RWPE2 (cell line): ENCODE measurements at places on chromosomes 7 and 10.

DNA sequence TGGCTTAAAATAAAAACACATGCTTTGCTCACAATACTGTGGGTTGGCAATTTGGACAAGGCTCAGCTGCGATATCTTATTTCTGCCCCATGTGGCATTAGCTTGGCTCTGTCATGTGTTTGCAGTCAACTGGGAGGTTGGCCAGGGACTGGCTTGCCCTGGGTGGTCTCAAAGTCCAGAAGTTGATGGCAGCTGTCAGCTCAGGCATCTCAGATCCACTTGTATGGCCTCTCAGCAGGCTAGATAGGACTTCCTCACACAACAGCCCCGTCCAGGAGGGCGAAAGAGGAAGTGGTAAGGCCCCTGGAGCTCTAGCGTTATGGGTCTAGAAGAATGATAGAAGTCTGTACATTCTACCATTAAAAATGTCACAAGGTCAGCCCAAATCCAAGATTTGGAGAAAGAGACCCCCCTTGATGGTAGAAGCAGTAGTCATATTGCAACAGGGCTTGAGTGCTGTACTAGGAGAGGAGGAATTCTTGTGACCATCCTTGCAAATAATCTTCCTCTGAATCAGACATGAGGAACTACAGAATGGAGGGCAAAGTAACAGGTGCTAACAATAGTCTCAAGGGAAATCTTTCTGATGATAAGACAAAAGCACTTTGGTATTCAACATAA is 166.2 kb downstream of the FAM107B start:
- H3K36me3 ChIP-seq = no peaks in the 10 kb centered on the region
- no peak overlapping the region for H3K27ac ChIP-seq
- no peak for DNase-seq

- DNase-seq = no peak
- H3K4me1 ChIP-seq = no peaks in the 10 kb centered on the region
- H3K27ac ChIP-seq = no peak overlapping the region
Observed at GRCh38 chr7:28199021-28199510, 18.5 kb upstream of the JAZF1 start.

GRCh38 chr7:16982640-16983350 is 101.0 kb upstream of the AGR3 start:
- no peaks in the 10 kb centered on the region for H3K27me3 ChIP-seq
- DNase-seq = no peak
- H3K36me3 ChIP-seq = no peaks in the 10 kb centered on the region

- H3K4me1 ChIP-seq = no peaks in the 10 kb centered on the region
- no peak for DNase-seq
- H3K4me3 ChIP-seq = no peak overlapping the region
- no peaks in the 10 kb centered on the region for H3K27me3 ChIP-seq
Observed at GRCh38 chr10:11154333-11154732, 136.7 kb downstream of the CELF2 start.

- DNase-seq = no peak
- H3K4me1 ChIP-seq = peaks cover 28% of the 10 kb centered on the region
- H3K36me3 ChIP-seq = peaks cover 11% of the 10 kb centered on the region
- H3K27me3 ChIP-seq = no peaks in the 10 kb centered on the region
- H3K4me3 ChIP-seq = no peak overlapping the region
Observed at GRCh38 chr7:129438839-129439651, 4.8 kb downstream of the STRIP2 start.

GRCh38 chr10:3372281-3372680 is 199.7 kb upstream of the PITRM1 start:
- no peaks in the 10 kb centered on the region for H3K4me1 ChIP-seq
- no peak overlapping the region for H3K4me3 ChIP-seq
- no peaks in the 10 kb centered on the region for H3K27me3 ChIP-seq
- no peak overlapping the region for H3K27ac ChIP-seq
- no peaks in the 10 kb centered on the region for H3K36me3 ChIP-seq

- DNase-seq = no peak
- H3K36me3 ChIP-seq = no peaks in the 10 kb centered on the region
- no peak overlapping the region for H3K27ac ChIP-seq
- no peak overlapping the region for H3K4me3 ChIP-seq
- H3K4me1 ChIP-seq = no peaks in the 10 kb centered on the region
Observed at GRCh38 chr7:82172881-82173280, 270.7 kb downstream of the CACNA2D1 start.

GRCh38 chr10:67783606-67784294 is 54.2 kb downstream of the DNAJC12 start:
- no peaks in the 10 kb centered on the region for H3K4me1 ChIP-seq
- H3K36me3 ChIP-seq = no peaks in the 10 kb centered on the region
- no peak overlapping the region for H3K4me3 ChIP-seq
- H3K27me3 ChIP-seq = no peaks in the 10 kb centered on the region
- no peak for DNase-seq

- no peak overlapping the region for H3K27ac ChIP-seq
- no peaks in the 10 kb centered on the region for H3K36me3 ChIP-seq
- H3K4me1 ChIP-seq = no peaks in the 10 kb centered on the region
- no peaks in the 10 kb centered on the region for H3K27me3 ChIP-seq
Observed at GRCh38 chr10:102946992-102947391, 28.9 kb downstream of the CNNM2 start.

GRCh38 chr10:84540617-84541288 is 212.4 kb downstream of the CCSER2 start:
- no peak overlapping the region for H3K27ac ChIP-seq
- H3K4me1 ChIP-seq = peaks cover 16% of the 10 kb centered on the region
- no peaks in the 10 kb centered on the region for H3K27me3 ChIP-seq
- no peak overlapping the region for H3K4me3 ChIP-seq
- no peak for DNase-seq

GRCh38 chr7:129677796-129678195 is 66.3 kb downstream of the NRF1 start:
- H3K27ac ChIP-seq = no peak overlapping the region
- H3K4me1 ChIP-seq = no peaks in the 10 kb centered on the region
- H3K27me3 ChIP-seq = no peaks in the 10 kb centered on the region
- DNase-seq = no peak
- peaks cover 15% of the 10 kb centered on the region; the same call in 1 of the 2 replicates for H3K36me3 ChIP-seq

DNA sequence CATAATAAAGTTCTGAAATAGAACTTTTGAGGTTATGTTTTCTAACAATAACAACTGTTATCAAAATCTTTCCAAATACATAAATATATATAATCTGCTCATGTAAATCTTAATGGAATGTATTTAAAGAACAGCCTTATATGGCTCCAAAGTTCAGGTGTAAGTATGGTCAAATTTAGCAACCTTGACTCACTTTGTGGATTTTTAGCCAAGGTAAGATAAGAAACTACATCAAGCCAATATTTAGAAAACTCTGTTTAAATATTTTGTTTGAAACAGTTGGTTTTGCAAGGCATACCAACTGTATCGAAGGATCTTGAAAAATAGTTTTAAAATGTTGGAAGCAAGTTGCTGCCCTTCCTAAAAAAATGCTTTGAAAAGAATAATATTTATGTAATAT is 228.9 kb upstream of the SEMA3D start:
- H3K4me3 ChIP-seq = no peak overlapping the region
- no peaks in the 10 kb centered on the region for H3K27me3 ChIP-seq
- no peaks in the 10 kb centered on the region for H3K4me1 ChIP-seq
- no peak for DNase-seq
- H3K36me3 ChIP-seq = no peaks in the 10 kb centered on the region
- no peak overlapping the region for H3K27ac ChIP-seq

GRCh38 chr10:67127441-67127840 is 201.6 kb downstream of the LRRTM3 start:
- H3K4me3 ChIP-seq = no peak overlapping the region
- no peaks in the 10 kb centered on the region for H3K27me3 ChIP-seq
- H3K36me3 ChIP-seq = no peaks in the 10 kb centered on the region
- no peak for DNase-seq
- H3K4me1 ChIP-seq = no peaks in the 10 kb centered on the region

DNA sequence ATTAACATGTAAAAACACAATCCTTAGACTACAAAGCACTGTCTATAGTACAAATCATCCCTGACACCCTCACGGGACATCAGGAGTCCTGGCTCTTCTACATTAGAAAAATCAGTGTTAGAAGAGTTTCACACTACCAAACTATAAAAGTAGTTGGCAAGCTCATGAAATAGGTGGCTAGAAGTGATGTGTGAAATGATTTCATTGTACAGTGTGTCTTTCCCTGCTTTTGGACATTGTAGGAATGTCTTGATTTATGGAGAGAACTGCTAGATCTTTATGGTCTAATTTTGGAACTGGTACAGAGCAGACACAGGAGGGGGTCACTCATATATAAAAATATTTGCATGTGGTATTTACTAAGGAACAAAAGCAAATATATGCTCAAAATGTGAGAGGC is 33.2 kb downstream of the SEMA3A start:
- no peaks in the 10 kb centered on the region for H3K36me3 ChIP-seq
- DNase-seq = no peak
- no peak overlapping the region for H3K27ac ChIP-seq
- H3K4me3 ChIP-seq = no peak overlapping the region

GRCh38 chr7:123537026-123537642 is 2.7 kb upstream of the IQUB start:
- peak overlapping the region; percentile 46 for H3K27ac ChIP-seq
- no peak overlapping the region for H3K4me3 ChIP-seq
- H3K27me3 ChIP-seq = peaks cover 17% of the 10 kb centered on the region
- DNase-seq = no peak
- H3K36me3 ChIP-seq = peaks cover 7% of the 10 kb centered on the region; the same call in 1 of the 2 replicates
- peaks cover 16% of the 10 kb centered on the region for H3K4me1 ChIP-seq

- no peak overlapping the region for H3K27ac ChIP-seq
- no peaks in the 10 kb centered on the region for H3K27me3 ChIP-seq
- no peak for DNase-seq
- no peak overlapping the region for H3K4me3 ChIP-seq
Observed at GRCh38 chr7:142563470-142563869, 185.8 kb upstream of the PRSS1 start.

DNA sequence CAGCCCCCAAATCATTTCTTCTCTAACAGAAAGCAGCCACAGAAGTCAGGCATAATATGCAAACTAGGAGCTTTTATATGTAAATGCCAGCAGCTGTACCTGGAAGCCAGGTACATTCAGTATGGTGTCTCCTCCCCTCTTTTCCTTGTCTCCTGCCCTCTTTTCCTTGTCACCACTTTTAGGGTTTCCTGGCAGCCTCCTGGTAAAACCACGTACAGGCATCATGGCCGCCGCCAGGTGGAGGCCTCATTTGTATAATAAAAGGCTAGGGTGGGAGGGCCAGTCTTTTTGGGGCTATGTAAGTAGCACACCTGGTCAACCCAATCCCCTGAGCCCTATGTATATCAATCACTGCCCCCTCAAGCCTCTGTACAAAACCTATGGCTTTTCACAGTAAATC is 28.7 kb downstream of the PDZD8 start:
- DNase-seq = no peak
- H3K27me3 ChIP-seq = no peaks in the 10 kb centered on the region
- no peak overlapping the region for H3K4me3 ChIP-seq
- H3K36me3 ChIP-seq = no peaks in the 10 kb centered on the region
- no peak overlapping the region for H3K27ac ChIP-seq

GRCh38 chr7:120079704-120080103 is 193.3 kb upstream of the KCND2 start:
- H3K4me3 ChIP-seq = no peak overlapping the region
- H3K27ac ChIP-seq = no peak overlapping the region
- H3K36me3 ChIP-seq = no peaks in the 10 kb centered on the region
- H3K4me1 ChIP-seq = no peaks in the 10 kb centered on the region

- no peaks in the 10 kb centered on the region for H3K27me3 ChIP-seq
- no peak for DNase-seq
- no peak overlapping the region for H3K4me3 ChIP-seq
- H3K27ac ChIP-seq = no peak overlapping the region
- H3K4me1 ChIP-seq = no peaks in the 10 kb centered on the region
Observed at GRCh38 chr7:86747698-86748097, 104.0 kb downstream of the GRM3 start.

GRCh38 chr10:58645416-58646146 is 132.9 kb downstream of the BICC1 start:
- H3K36me3 ChIP-seq = no peaks in the 10 kb centered on the region
- H3K27me3 ChIP-seq = no peaks in the 10 kb centered on the region
- H3K4me3 ChIP-seq = no peak overlapping the region
- peak overlapping the region; percentile 4 for H3K27ac ChIP-seq
- peaks cover 49% of the 10 kb centered on the region for H3K4me1 ChIP-seq

DNA sequence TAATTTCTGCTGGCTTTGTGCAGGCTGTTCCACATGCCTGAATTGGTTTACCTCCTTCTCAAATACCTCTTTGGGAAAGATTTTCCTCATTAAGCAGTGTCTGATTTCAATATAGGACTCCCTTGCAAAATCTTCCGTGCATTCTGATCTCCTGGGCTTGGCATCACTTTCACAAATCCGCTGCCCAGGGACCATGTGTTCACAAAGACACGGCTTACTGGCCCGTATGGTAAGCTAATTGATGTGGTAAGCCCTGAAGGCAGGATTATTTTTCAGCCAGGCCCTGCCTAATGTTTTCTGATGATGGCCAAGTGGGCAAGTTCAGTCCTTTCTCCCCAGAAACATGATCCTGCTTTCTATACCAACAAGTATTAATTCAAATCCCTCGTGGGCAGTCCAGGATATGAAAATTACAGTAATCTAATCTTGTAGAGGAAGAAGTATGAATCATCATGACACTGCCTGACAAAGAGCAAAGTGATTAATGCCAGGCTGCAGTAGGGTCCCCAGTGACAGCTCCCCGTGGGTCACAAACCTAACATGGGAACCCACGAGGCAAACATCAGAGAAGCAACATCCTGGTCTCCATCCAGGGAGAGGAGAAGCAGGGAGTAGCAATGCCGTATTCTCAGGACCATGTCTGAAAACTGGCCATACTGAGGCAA is 11.6 kb upstream of the SVIL start:
- H3K36me3 ChIP-seq = no peaks in the 10 kb centered on the region
- H3K27ac ChIP-seq = peak overlapping the region; percentile 55
- H3K4me3 ChIP-seq = no peak overlapping the region
- H3K27me3 ChIP-seq = no peaks in the 10 kb centered on the region

DNA sequence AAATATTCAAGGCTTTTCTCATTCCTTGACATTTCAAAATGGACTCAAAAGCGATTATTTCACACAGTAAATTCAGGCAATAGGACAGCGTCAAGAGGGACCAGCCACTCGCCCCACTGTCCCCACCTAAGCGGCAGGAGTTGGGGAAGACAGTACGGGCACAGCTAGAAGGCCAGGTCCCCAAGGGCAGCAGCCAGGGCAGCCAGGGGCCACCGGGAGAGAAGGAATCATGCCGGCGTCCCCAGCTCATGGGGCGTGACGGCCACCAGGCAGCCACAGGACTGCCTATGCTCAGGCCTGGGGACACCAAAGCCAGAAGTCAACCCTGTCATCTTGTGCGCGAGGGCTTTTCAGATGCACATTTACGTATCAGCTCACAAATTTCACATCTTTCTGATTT is 225.7 kb upstream of the PPP2R2D start:
- no peak overlapping the region for H3K27ac ChIP-seq
- H3K4me1 ChIP-seq = no peaks in the 10 kb centered on the region
- DNase-seq = no peak
- no peaks in the 10 kb centered on the region for H3K36me3 ChIP-seq

- H3K4me1 ChIP-seq = no peaks in the 10 kb centered on the region
- H3K27me3 ChIP-seq = no peaks in the 10 kb centered on the region
- peak overlapping the region; percentile 66 for H3K27ac ChIP-seq
- H3K4me3 ChIP-seq = peak overlapping the region; percentile 73
- DNase-seq = no peak
- peaks cover 39% of the 10 kb centered on the region for H3K36me3 ChIP-seq
Observed at GRCh38 chr7:44045226-44046014, 918 bp downstream of the DBNL start.
